ENCODE measurements at places on chromosomes 5 and 9.

- DNase-seq, result no peak
Observed at GRCh38 chr5:127834094-127834531, 130.9 kb downstream of the CCDC192 start.

GRCh38 chr9:125519734-125520133 lies 187.3 kb downstream of the MAPKAP1 start:
- DNase-seq, result no peak

GRCh38 chr9:38008168-38009034 lies 60.6 kb downstream of the SHB start:
- peak; percentile 57 for DNase-seq

- DNase-seq, result peak; percentile 71
Observed at GRCh38 chr5:13944560-13945199, at the start of gene DNAH5. TSS of gene DNAH5 (minus strand) at chr5:13944688. CDS start at chr5:13944438, 250 bp downstream.

- no peak for DNase-seq
Observed at GRCh38 chr9:38091310-38092199, 22.5 kb upstream of the SHB start.

DNA sequence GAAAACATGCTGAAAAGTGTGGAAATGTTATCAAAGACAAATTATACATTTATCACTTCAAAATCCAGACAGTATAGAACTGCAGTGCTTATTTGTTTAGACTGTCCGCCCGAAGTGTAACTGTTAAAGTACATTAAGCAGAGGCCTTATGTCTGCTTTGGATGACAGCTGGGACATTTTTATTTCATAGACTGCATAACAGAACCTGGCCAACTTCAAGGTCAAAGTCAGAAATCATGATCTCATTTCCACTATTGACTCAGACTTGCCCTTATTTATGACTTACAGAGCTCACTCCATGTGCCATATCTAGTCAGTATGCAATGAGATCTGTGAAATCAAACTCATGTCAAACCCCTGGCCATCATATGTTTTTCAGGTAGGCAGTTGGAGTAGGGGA lies 87.7 kb downstream of the RAB3C start:
- no peak for DNase-seq

- peak; percentile 30 for DNase-seq
Observed at GRCh38 chr9:14222149-14222835, 91.6 kb downstream of the NFIB start.

- DNase-seq, result peak; percentile 89
Observed at GRCh38 chr9:92952906-92953610, 5.7 kb downstream of the FGD3 start.

GRCh38 chr5:63097286-63097685 lies 518.7 kb downstream of the LRRC70 start:
- DNase-seq, result peak; percentile 47

DNA sequence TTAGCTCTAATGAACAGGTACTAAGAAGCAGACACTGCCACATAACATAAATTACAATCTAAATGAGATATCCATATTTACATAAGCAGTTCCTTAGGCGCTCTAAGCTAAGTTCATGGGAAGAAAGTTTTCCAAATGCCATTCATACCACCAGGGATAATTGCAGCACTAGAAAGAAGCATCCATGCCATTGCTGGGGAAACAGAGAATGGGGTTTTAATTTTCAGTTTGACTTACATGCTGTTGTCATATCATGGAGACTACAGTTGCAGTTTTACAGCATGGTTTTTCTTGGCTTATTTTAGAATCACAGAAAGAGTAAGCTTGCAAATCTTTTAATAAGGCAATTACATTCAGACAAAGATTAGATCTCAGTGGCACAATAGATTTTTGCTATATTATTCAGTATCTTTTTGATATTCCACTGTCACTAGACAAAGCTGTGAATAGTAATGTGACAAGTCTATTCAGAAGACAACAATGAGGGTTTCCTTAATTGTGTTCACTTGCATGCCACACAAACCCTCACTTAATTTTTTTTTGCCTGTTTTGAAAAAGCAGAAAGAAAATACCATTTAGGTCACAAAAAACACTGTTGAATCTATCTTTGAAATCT lies 108.4 kb upstream of the ELAVL2 start:
- DNase-seq, result no peak

DNA sequence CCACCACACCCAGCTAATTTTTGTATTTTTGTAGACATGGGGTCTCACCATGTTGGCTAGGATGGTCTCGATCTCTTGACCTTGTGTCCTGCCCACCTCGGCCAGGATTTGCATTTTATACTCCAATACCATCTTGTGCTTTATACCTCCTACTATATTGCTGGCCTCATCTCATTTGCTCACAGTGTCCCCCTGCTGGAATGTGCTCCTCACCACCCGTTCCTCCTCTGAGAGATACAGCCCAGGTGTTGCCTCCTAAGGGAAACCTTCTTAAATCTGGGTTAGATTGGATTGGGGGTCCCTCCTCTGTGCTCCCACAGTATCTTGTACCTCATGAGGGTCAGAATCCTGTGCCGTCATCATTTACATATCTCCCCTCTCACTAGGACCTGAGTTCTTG lies 131.7 kb downstream of the PAPPA start:
- no peak for DNase-seq

DNA sequence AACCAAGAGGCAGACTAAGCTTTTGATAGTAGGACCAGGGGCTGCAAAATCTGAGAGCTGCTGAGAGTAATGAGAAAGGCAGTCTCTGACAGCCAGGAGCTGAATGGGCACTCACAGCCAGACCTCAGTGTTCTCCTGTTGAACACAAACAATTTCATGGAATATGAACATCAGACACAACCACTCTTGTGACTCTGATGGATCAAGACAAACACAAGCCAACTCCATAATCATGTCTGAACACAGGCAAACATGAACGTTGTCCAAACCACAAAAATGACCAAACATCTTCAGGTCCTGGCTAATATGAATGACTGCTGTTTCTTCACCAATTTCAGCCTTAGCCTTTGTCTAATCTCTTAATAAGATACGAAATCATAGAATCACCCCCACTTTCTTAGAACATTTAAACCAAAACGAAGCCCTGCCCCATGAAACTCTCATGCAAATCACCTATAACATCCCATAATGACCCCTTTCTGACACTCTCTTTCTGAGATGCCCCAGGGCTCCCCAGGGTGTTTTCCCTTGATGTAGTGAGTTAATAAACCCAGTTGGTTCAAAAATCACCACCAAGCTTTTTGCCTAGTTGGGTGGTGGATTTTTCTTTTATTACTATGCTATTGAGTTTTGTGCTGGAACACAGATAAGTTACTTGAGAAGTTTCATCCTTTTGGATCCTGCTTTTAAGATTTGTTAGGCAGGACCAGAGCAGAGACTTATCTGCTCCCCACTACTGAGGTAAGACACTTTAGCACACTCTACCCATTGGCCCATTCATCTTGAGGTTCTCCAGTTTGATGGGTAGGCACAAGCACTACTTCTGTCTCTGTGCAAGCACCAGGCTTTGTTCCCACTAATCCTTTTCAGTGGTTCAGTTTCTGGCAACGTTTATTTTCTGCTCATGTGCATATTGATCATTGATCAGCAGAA lies 5.9 kb upstream of the ERAP2 start:
- no peak for DNase-seq

GRCh38 chr9:16727452-16728136 lies 142.9 kb downstream of the BNC2 start:
- no peak for DNase-seq

GRCh38 chr5:96671441-96671840 lies 9.3 kb downstream of the CAST start:
- DNase-seq, result no peak

DNA sequence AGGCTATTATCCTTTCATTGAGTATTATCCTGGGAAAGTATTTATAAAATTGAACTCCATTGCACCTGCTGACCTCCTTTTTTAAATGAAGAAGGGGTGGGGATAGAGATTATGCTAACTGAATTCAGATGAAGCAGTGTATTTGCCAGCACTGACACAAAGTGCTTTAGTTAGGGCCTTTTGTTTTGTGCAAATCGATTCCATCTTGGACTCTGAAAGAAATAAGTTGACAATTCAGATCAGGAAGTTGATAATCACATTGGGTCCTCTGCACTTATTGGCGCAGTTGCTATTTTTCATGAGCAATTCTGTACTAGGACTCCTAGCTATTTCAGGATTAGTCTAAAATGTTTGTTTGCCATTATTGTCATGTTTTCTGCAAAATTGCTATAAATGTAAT lies 101.6 kb upstream of the FSD1L start:
- DNase-seq, result no peak

DNA sequence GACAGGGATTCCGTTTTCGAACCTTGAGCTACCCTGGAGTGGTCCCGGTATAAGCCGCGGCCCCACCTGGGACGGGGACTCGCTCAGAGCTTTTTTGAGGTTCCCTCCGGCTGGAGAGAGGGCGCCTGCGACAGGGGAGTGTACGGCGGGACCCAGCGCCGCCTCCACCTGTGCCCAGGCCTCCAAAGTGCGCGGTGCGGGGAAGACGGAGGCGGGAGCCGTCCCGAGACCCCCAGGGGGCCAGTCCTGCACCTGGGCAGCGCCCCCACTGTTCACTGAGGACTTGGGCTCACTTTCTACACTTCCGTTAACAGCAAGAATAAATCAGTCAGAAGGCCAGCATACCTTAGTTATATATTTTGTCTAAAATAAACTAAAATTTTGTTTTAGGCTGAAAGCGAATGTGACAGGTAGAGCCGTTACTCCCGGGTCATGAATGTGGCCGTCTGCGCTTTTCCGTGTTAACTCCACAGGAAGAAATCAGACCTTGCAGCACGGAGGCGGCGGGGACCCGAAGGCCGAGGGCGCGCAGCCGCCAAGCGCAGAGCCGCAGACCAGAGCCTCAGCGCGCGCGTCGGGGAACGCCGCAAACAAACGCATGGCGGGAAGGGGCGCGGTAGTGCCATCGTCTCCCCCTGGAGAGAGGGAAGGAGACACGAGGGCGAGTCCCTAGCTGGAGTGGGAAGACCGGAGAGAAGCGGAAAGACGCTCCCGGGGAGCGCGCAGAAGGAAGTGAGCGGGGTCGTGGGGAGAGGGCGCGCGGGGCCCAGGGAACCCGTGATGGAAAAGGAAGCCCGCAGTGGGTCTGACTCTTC lies 14.1 kb downstream of the TRIM7 start:
- DNase-seq, result no peak

DNA sequence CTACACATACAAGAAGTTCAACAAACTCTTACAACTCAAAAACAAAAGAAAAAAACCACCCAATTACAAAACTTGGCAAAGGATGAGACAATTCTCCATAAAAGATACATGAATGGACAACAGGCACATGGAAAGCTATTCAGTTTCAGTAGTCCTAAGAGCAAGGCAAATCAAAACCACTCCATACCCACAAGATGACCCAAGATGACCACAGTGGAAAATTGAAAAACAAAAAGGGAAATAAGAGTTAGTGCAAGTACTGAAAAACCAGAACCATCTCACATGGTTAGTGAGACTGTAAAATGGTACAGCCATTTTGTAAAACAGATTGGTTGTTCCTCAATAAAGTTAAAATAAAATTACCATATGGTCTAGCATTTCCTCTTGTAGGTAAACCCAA lies 287.1 kb upstream of the CDH9 start:
- no peak for DNase-seq

DNA sequence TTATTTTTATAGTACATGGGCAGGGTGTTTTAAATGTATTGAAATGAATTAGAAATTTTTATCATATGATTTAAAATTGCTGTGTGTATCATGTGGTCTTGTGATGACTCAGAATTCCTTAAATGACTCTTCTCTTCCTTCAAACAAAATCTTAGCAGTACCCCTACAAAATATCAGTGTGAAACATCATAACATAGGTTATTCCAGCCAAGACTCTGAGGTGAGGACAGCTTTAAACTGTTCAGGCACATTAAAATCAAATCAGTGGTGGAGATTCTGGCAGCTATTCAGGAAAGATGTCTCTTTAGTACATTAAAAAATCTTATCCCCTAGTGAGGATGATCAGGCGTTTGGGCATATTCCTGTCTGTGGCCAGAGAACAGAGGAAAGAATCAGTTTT lies 174.0 kb downstream of the MAN2A1 start:
- DNase-seq, result no peak

GRCh38 chr9:123562844-123563346 lies 206.9 kb downstream of the CRB2 start:
- no peak for DNase-seq

GRCh38 chr5:71700803-71701202 lies 18.3 kb upstream of the CARTPT start:
- DNase-seq, result no peak

GRCh38 chr9:71279151-71279739 lies 157.8 kb upstream of the TRPM3 start:
- DNase-seq, result no peak

DNA sequence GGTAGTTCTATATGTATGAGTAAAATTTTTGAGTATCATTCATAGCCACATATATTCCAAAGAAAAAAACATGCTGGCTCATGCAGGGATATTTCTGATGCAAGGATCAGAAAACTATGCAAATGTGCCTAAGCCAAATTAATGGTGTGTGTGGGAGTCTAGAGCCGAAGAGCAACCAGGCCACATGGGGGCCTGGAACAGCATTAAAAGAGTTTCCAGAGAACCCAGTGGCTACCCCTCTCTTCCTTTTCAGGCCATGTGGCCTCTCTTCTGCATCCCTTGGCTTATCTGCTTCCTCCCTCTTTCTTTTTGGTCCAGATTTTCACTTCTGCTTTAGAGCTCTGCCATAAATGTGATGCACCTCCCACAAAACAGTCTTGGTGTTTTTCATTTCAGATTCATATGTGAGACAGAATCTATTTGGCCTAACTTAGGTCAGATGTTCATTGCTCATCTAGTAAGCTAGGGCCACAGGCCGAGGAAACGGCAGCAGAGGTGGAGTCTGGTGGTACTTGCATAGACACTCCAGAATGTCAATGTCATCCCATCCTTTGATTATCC lies 300.0 kb downstream of the SH3GL2 start:
- DNase-seq, result no peak

DNA sequence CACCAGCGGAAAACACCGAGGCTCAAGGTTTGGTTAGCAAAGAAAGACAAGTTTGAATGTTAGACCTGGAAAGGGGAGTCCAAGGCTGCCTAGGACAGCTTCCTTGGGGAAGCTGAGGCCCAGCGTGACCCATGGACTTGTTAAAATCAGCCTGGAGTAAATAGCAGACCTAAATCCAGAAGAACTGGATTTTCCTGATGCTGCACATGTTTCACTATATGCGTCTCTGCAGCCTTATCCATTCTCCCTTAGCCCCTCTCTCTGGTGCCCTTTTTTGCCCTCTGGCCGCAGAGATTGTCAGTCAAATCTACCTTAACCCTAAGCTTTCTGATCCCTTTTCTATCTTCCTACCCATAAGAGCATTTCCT lies 119.9 kb downstream of the NTRK2 start:
- no peak for DNase-seq

- no peak for DNase-seq
Observed at GRCh38 chr9:84970432-84970831, 300.9 kb downstream of the NTRK2 start.

- no peak for DNase-seq
Observed at GRCh38 chr5:172509405-172509781, 55.1 kb upstream of the SH3PXD2B start.

GRCh38 chr5:173020154-173020581 lies 36.0 kb upstream of the CREBRF start:
- DNase-seq, result no peak

Data from DMS79 treated with DMSO at 0.1 percent for 48 hours (cell line).